ENCODE measurements at places on chromosomes 6 and 20.

- DNase-seq, result no peak
Measured at GRCh38 chr6:163381118-163381756, 33.3 kb upstream of the QKI start.

DNA sequence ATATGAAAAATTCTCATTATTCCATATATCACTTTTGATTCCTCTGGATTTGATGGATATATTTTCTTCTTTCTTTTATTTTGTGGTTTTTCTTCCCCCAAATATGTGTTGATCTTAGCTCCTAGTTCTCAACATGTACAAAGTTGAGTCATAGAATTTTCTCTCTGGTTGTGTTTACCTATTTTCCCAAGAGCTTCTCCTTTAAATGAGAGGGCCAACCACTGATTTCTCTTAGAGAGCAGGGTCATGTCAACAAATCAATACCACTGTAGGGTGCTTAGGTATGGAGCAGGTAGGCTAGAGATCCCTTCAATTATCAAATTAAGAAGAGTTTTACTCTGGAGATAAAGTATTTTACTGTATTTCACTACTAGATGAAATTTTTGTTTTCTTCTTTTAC, 145.7 kb downstream of the BMP5 start:
- DNase-seq, result no peak

- DNase-seq, result no peak
Measured at GRCh38 chr6:169398342-169399105, 144.9 kb upstream of the THBS2 start.

- no peak for DNase-seq
Measured at GRCh38 chr6:16651871-16652270, 109.4 kb downstream of the ATXN1 start.

GRCh38 chr6:150236544-150236943, 93.7 kb downstream of the PPP1R14C start:
- DNase-seq, result no peak

GRCh38 chr20:57759724-57760123, 49.9 kb upstream of the PMEPA1 start:
- DNase-seq, result no peak

- no peak for DNase-seq
Measured at GRCh38 chr6:166853371-166854325, 102.7 kb downstream of the RNASET2 start.

GRCh38 chr6:158730541-158730907, 80.7 kb downstream of the SYTL3 start:
- DNase-seq, result no peak

DNA sequence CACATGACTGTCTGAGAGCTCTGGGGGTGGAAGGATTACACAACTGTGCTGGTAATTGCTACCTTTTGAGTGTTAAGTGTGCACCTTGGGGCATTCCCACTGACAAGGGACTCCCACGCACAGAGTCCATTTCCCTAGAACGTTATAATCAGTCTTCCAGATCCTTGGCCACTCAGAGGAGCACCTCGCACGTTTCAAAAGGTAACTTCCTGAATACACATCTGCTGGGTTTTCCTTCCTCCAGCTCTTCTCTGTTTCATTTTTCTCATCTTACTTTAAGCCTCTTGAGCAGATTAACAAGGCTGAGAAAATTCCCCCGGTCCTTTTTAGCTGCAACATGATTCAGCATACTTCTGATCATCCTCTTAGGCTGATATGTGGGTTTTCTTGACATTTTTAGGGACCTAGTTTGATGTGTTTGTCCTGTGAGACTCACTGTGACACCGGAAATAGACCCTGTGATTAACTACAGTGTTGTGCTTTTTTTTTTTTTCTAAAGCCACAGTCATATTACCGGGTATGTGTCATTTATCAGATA, 98.4 kb upstream of the DUSP22 start:
- DNase-seq, result no peak

- no peak for DNase-seq
Measured at GRCh38 chr6:32436995-32437836, 2.5 kb upstream of the HLA-DRA start.

DNA sequence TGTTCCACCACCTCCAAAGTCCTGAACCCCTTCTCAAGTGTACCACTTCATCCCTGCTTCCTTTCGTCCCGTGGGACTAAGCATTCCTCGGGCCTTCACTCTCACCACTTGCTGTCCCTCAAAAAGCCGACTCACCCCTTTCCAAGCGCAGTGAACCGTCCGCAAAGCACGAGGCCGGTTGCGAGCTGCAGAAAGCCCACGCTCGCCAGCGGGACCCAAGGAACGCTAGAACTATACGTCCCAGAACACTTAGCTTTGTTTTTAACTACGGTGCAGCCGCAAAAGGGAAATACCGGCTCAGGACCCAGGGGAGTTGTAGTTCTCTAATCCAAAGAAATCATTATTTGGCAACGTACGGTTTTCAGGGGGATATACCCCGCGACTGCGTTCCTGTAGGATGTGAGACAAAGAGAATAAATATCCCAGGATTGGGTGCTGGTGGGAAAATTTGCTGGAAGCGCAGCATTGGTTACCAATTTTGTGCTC, 416 bp upstream of the POLR1H start:
- DNase-seq, result no peak

GRCh38 chr20:23417861-23418260, 3.4 kb downstream of the NAPB start:
- DNase-seq, result peak; percentile 2

GRCh38 chr20:47736570-47737152, 48.6 kb downstream of the SULF2 start:
- DNase-seq, result no peak

DNA sequence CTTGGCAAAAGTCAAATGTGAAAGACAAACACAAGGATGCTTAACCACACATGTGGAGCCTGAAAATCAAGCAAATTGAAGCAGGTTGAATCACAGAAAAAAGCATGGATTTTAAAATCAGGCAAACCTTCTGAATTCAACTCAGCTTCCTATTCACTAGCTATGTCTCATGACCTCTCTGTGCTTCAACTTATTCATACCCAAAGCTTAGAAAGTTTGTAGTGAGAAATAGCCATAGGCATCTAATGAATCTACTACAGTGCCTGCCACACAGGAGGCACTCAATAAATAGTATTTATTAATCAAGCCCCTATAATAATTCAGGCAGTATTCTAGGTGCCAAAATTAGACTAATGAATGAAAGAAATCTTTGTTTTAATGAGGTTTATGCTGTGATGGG, 112.2 kb upstream of the TNFAIP3 start:
- DNase-seq, result no peak

GRCh38 chr6:13478525-13478966, 8.9 kb downstream of the GFOD1 start:
- DNase-seq, result no peak

DNA sequence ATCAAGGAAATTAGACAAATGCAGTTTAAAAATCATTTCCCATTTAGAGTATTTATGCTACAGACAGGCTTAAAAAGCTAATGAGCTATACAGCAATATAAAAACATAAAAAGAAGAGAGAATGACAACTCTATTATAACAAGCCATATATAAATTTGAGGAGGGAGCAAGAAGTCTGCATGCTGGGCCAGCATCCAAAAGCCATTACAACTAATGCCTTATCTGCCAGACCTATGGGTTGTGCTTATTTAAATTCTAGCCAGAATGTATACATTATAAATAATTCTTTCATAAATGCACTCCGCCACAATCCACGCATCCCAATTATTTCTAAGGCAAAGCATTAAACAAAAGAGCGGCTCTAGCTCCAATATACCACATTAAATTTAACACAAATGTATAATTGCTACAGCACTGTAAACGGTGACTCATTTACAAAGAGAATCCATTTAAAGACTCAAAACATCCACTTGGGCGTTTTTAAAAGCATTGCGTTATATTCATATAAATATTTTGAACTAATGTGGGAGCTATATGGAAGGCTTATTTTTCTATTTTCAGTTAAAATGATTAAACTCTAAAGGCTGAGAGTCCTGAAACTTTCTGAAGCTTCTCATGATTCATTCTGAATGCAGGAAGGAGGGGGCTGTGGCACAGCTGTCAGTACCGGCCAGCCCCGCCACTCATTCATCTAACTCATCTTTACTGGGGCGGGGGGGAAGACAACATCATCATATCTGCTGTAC, 37.7 kb upstream of the RAB22A start:
- DNase-seq, result peak; percentile 1

DNA sequence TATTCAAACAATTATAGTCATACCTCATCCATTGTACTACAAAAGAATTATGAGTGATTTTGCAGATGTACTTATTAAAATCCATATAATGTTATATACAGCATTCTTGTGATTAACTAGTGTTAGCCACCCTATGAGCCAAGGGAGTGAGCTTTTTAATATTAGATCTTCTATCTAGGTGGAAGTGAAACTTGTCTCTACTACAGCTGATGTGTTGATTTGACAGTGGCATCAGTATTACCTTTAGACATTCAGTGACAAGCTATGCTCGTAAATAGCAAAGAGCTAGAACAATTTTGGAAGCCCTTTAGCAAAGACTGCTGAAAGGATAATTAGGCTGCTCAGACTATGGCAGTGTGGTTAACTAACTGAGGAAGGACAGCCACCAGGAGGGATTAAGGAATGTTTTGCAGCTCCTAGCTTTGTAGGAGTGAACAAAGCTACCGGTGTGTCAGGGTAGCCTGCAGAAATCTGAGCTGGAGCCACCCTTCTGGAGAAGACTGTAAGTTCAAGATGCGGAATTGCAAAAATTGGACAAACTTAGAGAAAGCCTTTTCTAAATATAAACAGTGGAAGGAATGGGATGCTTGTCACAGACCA, 73.7 kb downstream of the AFG1L start:
- no peak for DNase-seq

DNA sequence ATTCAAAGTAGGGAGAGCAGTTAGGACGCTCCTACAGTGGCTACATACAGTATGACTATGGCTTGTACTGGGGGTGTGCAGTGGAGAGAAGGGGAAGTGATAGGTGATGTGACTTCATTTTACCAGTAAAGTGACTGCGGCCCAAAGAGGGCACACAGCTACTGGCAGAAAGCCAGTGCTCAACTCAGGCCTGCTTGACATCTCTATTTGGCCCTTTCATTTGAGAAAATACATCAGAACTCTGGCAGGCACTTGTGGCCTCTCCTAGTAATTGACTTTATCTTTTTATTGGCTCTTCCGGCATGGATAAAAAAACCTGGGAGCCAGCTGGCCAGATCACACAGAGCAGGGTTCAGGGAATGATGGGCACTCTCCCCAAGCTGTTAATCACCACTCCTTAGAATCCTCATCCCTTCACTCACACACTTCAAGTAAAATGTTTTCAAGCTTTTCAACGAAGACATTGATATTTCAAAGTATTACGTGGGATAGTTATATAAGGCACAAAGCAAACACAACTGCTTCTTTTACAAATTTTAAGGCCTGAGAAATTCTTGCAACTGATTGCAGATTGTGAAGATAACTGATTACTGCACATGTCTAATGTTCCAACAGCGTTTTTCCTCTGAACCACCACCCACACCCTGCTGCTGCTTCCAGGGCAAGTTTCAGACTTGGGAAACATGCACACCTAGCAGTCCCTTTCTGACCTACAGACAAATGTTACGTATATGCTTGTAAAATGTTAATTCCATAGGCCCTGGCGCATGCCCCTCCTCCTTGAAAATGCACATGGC, 73.5 kb downstream of the TNFRSF21 start:
- DNase-seq, result no peak

- no peak for DNase-seq
Measured at GRCh38 chr20:20658871-20659431, 53.5 kb downstream of the RALGAPA2 start.

DNA sequence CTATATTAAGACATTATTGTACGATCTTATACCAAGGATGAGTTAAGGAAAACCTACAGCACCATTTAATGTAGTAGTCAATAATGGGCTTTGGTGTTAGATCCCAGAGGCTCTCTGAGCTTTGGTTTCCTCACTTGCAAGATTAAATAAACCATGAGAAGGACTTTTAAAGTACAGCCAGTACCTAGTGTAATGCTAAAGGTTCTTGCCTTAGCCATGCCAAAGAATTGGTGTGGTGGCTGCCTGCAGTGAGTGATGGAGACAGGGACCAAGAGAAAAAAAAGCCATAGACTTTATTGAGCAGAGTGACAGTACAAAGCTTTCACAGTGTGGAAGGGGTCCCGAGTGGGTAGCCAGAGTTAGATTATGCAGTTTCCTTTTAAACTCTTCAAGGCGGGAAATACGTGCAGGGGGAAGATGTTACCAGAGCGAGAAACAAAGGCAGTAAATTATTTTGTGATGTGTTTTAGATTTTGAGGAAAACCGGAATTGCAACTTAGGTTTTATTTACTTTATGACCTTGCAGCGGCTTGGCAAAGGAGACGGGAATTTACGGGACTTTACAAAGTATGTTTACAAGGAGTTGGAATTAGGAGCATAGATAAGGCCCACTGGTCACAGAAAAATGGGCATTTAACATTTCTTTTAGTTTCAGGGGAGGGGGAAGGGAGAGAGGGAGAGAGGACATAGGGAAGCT, 100.4 kb downstream of the MYO6 start:
- no peak for DNase-seq

DNA sequence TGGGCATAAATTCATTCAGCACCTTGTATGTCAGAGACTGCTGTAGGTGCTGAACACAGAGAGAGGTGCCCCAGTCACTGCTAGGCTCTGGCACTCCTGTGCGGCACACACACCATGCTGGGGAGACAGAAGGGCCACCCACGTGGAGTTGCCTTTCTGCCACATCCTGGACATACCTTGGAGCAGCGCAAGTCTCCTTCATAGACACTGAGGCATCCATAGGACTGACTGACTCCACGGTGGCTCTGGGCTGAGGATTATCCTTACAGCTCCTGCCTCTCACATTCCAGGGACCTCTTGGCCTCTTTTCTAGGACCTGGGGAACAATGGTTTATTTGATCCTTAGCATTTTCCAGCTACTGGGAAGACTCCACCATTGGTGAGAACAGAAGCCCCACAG, 26.0 kb upstream of the SLC22A23 start:
- no peak for DNase-seq

- DNase-seq, result no peak
Measured at GRCh38 chr6:132789396-132789776, 9.1 kb downstream of the SLC18B1 start.

- DNase-seq, result no peak
Measured at GRCh38 chr20:23230766-23231385, 119.7 kb upstream of the NXT1 start.

DNA sequence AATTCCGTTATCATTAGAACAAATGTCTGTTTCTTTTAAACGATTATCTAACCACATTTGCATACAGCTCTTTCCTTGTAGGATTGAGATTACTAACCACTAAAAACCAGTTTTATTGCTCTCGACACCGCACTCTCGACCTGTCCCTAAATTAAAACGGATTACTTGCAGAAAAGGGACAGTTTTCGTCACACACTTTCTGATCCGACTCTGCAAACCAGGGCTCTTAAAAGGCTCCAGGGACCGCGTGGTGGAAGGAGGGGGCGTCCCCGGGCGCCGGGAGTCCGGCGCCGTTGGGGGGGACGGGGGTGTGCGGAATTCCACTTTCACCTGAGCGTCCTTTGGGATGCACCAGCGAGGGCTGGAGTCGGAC, 731 bp downstream of the MAK start:
- peak; percentile 35 for DNase-seq

GRCh38 chr6:155117256-155117655, 122.1 kb downstream of the TIAM2 start:
- DNase-seq, result no peak

GRCh38 chr6:2674857-2675256, 75.9 kb downstream of the MYLK4 start:
- no peak for DNase-seq

GRCh38 chr6:97040355-97040860, 115.9 kb downstream of the KLHL32 start:
- DNase-seq, result no peak

All from brain (organoid and tissue), 16 donors.